Thoracic aorta (tissue), 2 donors: ENCODE measurements at places on chromosomes 1 and 21. TPM values are rescaled to one million over a fixed set of nuclear protein-coding genes. Genes with fewer than 3 reads are reported as not detected.
A peak's percentile ranks its signal among the peaks of the same experiment; 100 is the strongest.

The EPHX1 gene
- total RNA-seq: 77.6 TPM

- H3K27ac ChIP-seq: peak overlapping the region; percentile 69
- H3K4me1 ChIP-seq: peaks cover 26% of the 10 kb centered on the region
- no peak overlapping the region for H3K4me3 ChIP-seq
These were observed 12.3 kb downstream of the ATP2B4 start for GRCh38 chr1:203638950-203639349.

The TNN gene
- not detected for total RNA-seq

DNA sequence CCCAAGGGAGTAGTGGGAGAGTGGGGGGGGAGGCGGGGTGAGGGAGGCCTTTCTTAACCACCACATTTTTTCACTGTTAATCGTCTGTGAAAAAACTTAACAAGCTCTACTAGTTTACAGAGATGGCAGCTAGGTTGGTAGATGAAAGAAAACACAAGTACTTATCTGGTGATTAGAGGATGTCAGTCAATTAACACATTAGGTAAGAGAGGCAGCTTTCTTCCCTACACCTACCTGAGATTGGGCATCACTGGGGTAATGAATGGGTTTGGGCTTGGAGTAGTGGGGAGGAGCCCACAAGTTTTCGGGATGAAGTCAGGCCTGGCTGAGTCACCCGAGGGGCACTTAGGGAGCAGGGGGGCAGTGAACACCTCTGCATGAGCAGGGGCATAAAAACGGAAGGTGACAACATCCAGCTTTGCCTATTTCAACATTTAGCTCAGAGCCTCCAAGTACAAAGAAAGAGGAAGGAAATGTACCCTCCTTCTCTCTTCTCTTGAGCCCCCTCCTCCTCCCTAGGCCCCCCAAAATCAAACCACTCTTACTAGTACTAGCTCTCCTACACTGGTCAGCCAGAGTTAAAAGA, 2.5 kb downstream of the LBR start:
- no peaks in the 10 kb centered on the region for H3K27me3 ChIP-seq
- no peak overlapping the region for H3K27ac ChIP-seq
- no peak for DNase-seq

The ARV1 gene
- total RNA-seq: 20.4 TPM
